ENCODE measurements at places on chromosomes 12 and 14.

DNA sequence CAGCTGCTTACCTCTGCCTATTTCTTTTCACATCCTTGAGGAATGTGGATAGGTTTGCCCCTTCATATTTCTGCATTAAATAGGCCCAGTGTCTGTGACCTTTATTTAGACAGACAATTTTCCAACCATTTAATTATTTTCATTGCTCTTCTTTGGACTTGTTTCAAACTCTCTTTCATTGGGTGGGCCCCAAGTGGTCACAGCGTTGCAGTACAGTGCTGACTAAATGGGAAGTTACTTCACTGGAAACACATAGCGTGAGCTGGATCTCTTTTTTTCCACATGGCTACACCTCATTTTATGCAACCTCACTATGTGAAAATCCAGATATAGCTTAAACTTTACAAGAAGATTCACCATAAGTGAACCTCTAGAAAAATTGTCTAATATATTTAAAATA lies 438.9 kb downstream of the ADAMTS20 start:
- DNase-seq, result peak; percentile 38

DNA sequence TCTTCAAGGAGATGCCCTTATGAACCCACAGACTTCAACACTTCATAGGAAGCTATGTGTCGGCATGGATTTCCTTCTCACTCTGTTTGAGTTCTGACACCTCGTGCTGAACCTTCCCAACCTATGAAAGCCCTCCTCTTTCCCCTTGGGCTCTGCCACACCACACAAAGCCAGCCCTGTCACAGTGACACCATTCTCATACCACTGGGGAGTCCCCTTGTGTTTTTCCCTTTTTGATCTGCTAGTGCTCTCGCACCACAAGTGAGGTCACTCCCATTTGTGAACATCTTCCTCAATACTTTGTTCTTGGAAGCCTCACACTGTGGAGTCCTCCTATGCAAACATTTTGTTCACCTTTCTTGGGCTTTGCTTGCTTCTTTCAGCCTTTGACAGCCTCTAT lies 264.6 kb upstream of the ALG10 start:
- DNase-seq, result no peak

DNA sequence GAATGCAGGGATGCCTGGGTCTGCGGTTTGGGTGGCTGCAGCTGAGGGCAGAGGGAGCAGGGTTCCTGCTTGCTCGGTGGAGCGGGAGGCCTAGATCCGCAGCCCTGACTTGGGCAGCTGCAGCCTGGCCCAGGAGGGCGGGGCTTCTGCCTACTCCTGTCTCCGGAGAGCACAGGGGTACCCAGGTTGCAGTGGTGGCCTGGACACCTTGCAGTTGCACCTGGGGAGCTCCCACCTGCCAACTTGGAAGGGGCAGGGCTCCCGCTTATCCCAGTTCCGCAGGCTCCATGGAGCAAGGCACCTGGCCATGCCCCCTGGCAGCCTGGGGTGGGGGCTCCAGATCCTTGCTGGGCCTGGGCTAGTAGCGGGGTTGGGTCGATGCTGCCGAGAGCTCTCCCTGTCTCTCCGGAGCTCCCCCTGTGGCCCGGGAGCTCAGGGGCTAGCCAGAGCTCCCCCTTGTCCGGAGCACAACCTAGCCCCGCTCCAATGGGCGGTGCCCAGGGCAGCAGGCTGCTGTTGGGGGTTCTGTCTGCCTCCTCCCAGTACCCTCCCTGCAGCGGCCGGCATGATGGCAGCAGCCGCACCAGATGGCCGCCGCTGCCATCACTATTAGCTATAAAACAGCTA lies 136.4 kb downstream of the PTPRR start:
- DNase-seq, result no peak

- DNase-seq, result peak; percentile 22
Measured at GRCh38 chr12:132014092-132014914, 64.6 kb downstream of the EP400 start.

GRCh38 chr12:9241301-9241700 lies 33.1 kb upstream of the PZP start:
- DNase-seq, result no peak

GRCh38 chr12:75457191-75457590 lies 23.4 kb upstream of the GLIPR1 start:
- no peak for DNase-seq

- DNase-seq, result peak; percentile 24
Measured at GRCh38 chr12:91920276-91920675, 225.4 kb downstream of the BTG1 start.

- no peak for DNase-seq
Measured at GRCh38 chr12:75120311-75120711, 89.3 kb downstream of the KCNC2 start.

DNA sequence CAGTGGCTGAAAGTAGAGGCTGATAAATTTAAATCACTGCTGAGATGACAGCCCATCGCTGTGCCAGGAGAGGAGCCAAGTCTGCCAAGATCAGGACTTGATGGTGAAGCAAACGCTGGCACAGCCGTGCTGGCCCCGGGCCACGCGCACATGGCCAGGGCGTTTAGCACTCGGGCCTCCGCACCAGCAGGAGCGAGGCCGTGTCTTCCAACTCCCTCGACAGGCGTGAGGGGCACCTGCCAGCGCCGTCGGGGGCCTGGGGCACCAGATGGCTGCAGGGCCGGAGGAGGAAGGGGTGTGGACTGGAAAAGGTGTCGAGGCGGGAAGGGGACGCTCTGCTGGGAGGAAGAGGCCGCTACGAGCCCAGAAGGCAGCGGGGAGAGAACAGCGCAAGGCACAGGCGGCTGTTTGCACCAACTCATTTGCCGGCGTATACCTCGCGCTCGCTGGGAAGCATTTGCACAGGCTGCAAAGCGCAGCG lies 29.5 kb downstream of the RIMBP2 start:
- DNase-seq, result no peak

- no peak for DNase-seq
Measured at GRCh38 chr12:31362115-31362758, 36.3 kb upstream of the SINHCAF start.

- DNase-seq, result no peak
Measured at GRCh38 chr14:46136456-46136855, 515.1 kb downstream of the RPL10L start.

GRCh38 chr12:630656-631632 lies 32.3 kb downstream of the NINJ2 start:
- no peak for DNase-seq

DNA sequence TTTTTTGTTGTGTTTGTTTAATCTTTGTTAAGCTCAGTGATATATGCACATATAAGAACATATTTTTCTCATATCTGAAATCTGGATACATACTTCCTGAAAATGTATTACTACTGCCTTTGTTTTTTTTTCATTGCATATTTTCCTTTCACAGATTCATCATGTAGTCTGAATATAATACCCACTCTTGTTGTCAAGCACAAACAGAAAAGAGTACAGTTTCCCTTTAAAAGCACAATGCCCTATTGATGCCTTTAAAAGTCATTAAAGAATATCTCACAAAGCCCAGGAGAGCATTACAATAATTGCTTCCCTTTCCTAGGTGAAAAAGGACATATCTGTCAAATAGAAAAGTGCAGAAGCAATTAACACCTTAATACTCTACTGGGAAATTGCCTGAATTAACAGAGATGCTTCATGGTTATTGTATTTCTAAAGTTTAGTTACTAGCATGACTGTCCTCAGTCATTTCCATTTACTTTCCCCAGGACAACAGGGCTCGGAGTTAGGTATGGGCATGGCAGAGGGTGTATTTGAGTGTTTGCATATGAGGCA lies 107.4 kb downstream of the GRIP1 start:
- no peak for DNase-seq

DNA sequence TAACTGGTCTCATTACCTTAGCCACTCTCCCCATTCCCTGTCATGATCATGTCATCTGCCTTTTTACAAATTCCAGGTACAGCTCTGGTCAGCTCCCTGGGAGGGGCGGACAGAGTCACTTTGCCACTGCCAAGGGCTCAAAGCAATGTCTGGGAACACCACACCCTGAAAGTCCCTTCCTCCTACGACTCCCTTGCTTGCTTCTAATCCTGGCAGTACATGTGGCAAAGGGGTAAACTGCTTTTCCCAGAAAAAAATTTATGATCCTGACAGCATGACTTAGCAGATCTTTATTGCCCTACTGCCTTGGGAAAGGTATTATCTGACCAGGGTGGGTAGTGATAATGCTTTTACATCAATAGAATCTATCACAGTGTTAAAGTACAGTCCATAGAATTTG lies 376.0 kb upstream of the PDE3A start:
- DNase-seq, result no peak

GRCh38 chr12:55850401-55850800 lies 7.7 kb upstream of the MMP19 start:
- DNase-seq, result no peak

- DNase-seq, result peak; percentile 20
Measured at GRCh38 chr14:80428171-80428570, 216.9 kb upstream of the DIO2 start.

- no peak for DNase-seq
Measured at GRCh38 chr12:112111931-112112330, 3.3 kb upstream of the NAA25 start.

GRCh38 chr14:82647088-82647810 lies 1113.6 kb upstream of the SEL1L start:
- no peak for DNase-seq

- peak; percentile 18 for DNase-seq
Measured at GRCh38 chr14:51562816-51563215, 88.9 kb upstream of the FRMD6 start.

GRCh38 chr14:60090864-60091519 lies 731 bp upstream of the PCNX4 start:
- DNase-seq, result peak; percentile 66

DNA sequence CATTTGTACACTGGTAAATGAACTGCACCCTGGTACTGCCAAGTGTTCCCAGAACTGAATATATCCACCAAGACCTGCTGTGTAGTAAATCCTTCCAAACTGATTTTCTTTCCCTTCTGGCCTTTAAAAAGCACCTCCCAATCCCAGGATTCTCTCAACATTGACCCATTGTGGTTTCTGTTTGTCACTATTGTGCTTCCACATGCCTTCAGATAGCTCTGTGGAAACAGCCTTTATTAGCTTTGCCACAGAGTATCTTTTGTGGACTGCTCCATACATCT lies 949 bp upstream of the KIF21A start:
- DNase-seq, result no peak

- DNase-seq, result no peak
Measured at GRCh38 chr12:16520328-16520727, 85.6 kb downstream of the LMO3 start.

GRCh38 chr12:1587927-1588574 lies 6.3 kb downstream of the FBXL14 start:
- no peak for DNase-seq

DNA sequence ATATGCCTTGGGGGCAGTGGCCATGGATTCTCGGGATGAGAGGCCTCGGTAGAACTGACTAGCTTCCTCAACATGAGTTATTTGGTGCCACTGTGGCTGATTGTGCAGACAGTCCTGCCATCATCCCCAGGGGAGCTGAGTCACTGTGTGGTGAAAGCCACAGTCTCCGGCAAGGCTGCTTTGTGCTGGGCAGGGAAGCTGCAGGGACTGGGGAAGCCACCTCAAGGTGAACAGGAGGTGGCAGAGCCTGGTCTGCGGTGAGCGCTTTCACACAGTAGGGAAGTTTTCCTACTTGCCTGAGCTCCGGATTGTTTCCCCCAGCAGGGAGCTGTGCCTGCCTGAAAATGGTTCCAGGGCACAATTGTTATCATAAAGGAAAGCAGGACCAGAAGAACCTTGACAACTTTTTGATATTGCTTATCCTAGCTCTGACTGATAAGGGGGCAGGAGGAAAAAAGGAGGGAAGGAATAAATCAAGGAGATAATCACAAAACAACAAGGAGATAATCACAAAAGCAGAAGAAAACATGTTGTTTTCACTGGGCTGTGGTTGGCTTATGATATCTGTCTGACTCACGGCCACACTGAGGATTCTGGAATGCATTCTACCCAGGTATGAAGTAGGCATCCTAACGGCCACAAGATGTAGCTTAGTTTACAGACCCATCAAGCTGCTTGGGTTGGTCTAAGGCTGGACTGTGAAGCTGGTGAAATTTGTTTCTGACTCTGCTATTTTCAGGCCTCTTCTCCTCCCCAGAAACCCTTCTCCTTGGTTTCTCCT lies 32.2 kb upstream of the GNG2 start:
- peak; percentile 91 for DNase-seq

DNA sequence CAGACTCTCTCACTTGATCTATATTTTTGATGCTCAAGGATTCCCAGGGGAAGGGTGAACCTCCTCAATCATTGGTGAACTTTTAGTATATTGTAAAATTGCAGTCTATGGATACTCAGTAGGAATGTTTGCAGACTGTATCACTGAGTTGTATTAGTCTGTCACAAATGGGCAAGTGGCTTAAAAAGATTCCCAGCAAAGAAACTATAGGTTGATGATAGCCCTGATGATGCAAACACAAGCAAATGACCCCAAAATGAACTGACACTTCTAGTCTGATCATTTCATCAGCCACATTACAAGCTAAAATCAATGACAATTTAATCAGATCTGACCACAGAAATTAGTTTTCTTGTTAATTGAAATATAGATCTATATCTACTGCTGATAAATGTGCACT lies 59.5 kb downstream of the RTN1 start:
- DNase-seq, result no peak

GRCh38 chr12:106073179-106073578 lies 65.6 kb downstream of the NUAK1 start:
- no peak for DNase-seq

DNA sequence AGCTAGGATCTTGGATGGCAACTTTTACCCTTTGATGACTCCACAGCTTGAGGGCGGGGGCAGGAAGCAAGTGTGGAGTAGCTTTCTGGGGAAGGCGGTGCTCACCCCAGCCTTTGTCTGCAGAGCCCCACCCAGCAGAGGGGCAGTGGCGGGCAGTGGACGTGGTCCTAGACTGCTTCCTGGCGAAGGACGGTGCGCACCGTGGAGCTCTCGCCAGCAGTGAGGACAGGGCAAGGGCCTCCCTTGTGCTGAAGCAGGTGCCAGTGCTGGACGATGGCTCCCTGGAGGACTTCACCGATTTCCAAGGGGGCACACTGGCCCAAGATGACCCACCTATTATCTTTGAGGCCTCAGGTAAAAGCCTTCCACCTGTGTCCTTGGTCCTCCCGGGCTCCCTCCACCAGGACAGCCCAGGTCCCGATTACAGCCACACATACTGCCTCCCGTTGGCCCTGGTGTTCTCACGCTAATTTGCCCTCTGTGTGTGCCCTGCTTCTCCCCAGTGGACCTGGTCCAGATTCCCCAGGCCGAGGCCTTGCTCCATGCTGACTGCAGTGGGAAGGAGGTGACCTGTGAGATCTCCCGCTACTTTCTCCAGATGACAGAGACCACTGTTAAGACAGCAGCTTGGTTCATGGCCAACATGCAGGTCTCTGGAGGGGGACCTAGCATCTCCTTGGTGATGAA lies 1.2 kb downstream of the TAPBPL start:
- DNase-seq, result no peak
